ENCODE measurements at places on chromosomes 6 and 20. TPM values are rescaled to one million over a fixed set of nuclear protein-coding genes. Genes with fewer than 3 reads are reported as not detected.
A peak's percentile ranks its signal among the peaks of the same experiment; 100 is the strongest.

- no peak for DNase-seq
Observed at GRCh38 chr6:50381099-50381415, 331.3 kb upstream of the DEFB112 start.

- no peak for DNase-seq
Observed at GRCh38 chr6:15403094-15403755, 157.4 kb downstream of the JARID2 start.

DNA sequence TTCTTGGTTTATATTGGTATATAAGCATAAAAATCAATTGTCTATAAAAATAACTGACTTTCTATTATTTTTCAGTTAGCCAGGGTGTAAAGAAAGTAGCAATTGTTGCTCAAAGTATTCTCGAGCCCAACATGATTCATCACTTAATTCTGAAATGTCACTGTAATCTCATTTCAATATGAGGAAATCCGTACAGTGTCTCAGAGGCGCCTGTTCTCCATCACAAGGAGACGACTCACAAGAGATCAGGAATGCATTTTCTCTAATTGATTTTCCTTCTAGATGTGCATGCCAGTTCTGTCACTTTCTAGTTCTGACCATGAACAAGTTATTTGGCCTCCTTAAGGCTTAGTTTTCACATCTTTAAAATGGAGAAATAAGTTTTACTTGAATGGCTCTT is 753.1 kb downstream of the MAFB start:
- DNase-seq: no peak

DNA sequence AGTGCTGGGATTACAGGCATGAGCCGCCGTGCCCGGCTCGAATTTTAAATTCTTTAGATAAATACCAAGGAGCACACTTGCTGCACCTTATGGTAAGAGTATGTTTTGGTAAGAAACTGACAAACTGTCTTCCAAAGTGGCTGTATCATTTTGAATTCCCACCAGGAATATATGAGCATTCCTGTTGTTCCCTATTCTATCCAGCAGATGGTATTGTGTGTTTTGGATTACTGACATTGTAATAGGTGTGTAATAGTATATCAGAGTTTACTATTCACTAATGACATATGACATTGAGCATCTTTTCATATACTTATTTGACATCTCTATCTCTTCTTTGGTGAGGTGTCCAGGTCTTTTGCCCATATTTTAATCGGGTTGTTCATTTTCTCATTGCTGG is 40.5 kb downstream of the TGM6 start:
- DNase-seq: no peak

DNA sequence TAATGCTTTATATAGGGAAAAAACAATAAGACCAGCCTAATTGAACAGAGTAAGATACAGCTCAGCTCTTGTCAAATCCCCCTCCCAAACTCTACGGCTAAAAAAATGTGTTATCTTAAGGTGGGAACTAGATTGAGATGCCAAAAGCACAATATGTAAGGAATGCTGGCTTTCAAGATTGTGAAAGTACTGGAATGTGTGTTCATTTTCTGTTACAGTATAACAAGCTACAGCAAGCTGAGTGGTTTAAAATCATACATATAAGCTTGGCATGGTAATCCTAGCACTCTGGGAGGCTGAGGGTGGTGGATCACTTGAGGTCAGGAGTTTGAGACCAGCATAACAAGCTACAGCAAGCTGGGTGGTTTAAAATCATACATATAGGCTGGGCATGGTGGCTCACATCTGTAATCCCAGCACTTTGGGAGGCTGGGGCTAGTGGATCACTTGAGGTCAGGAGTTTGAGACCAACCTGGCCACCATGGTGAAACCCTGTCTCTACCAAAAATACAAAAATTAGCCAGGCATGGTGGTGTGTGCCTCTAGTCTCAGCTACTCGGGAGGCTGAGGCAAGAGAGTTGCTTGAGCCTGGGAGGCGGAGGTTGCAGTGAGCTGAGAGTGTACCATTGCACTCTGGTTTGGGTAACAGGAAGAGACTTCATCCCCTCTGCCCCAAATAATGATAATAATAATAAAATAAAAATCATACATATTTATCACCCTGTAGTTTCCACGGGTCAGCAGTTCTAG is 297.7 kb downstream of the DOK5 start:
- no peak for DNase-seq

DNA sequence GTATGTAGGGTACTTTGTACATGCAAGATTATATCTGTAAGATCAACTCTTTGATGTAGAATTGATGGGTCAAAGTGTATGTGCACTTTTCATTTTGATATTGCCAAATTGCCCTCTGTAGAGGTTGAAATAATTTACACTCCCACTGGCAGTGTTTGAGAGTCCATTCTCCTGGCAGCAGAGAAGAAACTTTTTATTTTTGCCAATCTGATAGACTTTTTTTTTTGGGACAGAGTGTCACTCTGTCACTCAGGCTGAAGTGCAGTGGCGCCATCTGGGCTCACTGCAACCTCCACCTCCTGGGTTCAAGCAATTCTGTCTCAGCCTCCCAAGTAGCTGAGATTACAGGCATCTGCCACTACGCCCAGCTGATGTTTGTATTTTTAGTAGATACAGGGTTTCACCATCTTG is 199.2 kb downstream of the ZFAND3 start:
- DNase-seq: no peak

DNA sequence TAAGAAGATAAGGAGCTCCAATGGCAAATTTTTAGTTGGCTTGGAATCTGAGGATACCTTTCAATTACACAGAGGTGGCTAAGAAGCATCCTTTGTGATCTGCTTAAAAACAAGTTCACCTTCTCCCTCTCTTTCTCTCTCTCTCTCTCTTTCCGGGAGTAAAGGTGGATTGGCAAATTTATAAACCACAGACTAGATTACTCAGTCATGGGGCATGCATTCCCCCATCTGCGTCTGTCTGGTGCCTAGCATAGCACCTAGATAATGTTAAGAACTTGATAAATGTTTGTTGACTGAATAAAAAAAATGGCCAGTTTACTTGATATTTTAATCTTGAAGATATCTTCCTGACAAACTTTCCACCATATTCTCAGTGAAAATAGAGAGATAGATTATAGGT is 312.3 kb downstream of the CDC5L start:
- DNase-seq: no peak

DNA sequence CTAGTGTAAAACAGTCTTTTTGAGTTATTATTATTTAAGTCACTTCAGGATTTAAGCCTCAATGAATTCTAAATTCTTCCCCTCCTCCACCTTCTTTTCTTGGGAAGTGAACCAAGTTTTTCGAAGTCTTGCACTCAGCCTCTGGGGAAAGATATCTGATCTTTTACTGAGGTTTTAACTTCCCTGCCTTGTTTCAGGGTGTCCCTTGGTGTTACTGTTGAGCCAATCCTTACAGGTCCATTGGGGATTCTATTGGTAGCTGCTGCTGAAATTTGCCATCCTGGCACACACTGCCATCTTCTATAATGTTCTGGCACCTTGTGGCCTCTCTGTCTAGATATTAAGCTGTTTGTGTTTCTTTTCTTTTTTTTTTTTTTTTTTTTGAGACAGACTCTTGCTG is 31.7 kb downstream of the BEND6 start:
- no peak for DNase-seq

- no peak for DNase-seq
Observed at GRCh38 chr6:28868873-28869272, 54.9 kb downstream of the TRIM27 start.

GRCh38 chr6:14543971-14544585 is 426.5 kb downstream of the CD83 start:
- DNase-seq: no peak

DNA sequence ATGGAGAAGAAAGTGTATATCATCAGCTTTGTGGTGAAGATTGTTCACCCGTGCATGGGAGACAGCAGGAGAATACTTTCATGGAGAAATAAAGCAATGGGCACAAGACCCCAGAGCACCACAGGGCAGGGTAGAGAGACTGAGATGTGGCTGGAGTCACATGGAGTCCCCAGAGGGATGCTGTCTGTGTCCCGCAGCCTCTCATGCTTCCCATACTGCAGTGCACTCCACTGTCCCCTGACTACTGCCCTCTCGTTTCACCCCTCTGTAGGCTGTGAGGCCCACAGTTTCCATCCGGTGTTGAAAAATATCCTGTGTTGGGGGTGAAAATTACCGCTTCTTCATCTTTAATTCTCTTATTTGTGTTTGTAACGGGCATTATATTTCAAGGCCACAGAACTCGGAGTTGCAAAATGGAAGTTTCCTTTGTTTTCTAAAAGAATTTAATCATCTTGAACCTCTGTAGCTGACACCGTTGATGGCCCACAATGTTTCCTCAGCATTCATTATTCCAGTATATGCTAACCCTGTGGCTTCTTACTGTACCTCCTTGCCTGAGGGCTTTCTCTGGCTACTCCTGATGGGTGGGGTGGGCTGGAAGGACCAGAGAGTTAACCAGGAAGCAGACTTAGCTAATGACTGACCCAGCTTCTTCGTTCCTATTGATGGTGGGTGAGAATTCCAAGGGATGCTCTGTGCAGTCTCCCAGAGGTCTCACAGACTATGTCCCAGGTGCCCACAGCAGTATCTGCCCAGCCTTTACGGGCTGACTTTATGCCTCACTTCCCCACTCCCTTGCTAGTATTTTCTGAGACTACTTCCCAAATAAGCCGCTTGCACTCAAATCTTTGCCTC is 51.7 kb downstream of the PROKR2 start:
- DNase-seq: no peak

DNA sequence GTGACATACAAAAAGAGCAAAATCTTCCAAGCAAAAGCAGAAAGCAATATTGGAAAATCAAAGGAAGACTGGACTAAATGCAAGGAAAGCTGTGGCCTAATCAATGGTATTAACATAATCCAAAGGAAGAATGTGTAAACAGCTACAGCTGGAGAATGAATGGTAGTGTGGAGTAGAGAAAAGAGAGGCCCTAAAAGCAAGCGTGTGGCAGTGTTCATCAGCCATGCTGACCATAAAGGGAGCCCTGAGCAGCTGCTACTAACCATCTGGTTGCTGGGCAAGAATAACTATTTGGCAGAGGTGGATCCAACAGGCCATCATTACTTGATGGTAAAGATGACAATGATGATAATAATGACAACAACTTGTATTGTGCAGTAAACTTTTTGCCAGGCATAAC is 148.5 kb upstream of the BEND6 start:
- DNase-seq: no peak

DNA sequence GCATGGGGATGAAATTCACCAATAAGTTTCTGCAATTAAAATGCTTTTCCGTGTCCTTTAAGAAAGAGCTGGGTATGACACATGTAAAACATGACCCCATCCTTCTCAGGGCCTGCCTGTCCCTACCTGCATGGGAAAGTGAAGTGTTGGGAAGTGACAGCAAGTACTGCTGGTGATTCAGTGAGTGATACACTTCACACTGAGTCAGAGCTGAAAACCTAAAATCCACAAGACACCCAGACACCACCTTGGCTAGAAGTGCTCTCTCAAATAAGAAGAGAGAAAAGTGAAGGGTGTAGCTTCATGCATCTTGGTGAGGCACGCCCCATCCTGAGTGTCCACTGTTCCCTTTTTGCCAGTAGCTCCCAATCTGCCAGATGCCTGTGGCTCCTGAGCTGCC is 3.3 kb downstream of the RAB22A start:
- no peak for DNase-seq

- DNase-seq: no peak
Observed at GRCh38 chr20:46816886-46817638, 77.6 kb upstream of the EYA2 start.

DNA sequence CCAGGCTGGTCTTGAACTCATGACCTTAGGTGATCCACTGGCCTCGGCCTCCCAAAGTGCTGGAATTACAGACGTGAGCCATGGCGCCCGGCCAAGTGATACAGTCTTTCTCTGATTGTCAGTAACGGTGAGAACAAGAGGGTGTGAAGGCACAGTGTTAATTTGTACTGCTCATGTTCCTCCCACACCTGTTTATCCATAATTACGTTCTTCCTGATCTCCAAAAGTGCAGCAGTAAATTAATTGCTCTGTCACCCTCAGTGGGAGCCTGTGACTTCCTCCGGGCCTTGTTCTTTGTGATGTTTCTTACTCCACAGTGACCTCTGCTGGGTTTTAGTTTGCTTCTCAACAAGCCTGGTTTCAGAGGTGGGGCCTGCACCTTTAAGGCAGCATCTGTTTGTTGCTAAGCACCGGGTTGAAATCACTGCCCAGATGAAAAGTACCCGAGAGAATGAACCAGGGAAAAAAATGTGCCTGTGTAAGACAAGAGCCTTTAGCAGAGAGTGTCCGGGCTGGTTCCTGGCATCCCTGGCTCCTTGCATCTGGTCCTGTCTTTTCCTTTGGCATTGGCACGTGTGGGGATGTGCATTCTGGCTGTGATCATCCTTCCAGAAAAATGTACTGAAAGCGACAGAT is 89.1 kb upstream of the CLDN20 start:
- DNase-seq: peak; percentile 69

Gene TTLL9
- not detected for total RNA-seq

Gene CRYBG1
- total RNA-seq: 6.4 TPM

Gene KCNK16
- total RNA-seq: not detected

Gene KCNK15
- 0.55 TPM for total RNA-seq

Gene MMP24
- 1.1 TPM for total RNA-seq

Gene SLC35F1
- 3.8 TPM for total RNA-seq

Gene TAF11
- total RNA-seq: 37.7 TPM

Gene RAD21L1
- not detected for total RNA-seq

Gene SLC26A8
- total RNA-seq: not detected

Gene GGT7
- 23.8 TPM for total RNA-seq

Gene RAB44
- 0.71 TPM for total RNA-seq

Gene ADGRF5
- 10.0 TPM for total RNA-seq

Gene C6orf58
- not detected for total RNA-seq

Gene COL11A2
- total RNA-seq: 1.4 TPM

Gene UBE2C
- not detected for total RNA-seq

Gene CENPW
- total RNA-seq: 1.9 TPM
